ENCODE measurements at places on chromosomes 4 and X.
A peak's percentile ranks its signal among the peaks of the same experiment; 100 is the strongest.

- DNase-seq, result peak; percentile 34
Measured at GRCh38 chrX:138756234-138756633, 44.7 kb upstream of the FGF13 start.

GRCh38 chrX:149370097-149370496 is 135.0 kb downstream of the IDS start:
- no peak for DNase-seq

DNA sequence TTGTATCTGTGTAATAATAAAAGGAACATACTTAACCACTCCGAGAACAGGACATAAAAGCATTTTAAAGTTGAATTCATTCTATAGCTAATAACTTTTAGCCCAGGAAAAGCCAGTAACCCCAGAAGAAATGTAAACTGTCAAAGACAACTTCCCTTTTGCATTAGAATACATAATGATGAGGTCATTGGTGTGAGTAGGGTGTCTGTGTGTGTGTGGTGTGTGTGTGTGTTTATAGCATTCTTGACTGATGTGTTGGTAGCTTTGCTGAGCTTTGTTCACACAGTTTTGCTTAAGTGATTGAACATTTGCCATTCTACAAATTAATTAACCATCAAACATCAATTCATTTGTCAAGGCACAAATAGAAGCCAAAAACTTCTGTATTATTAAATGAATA is 559.6 kb downstream of the ARAP2 start:
- no peak for DNase-seq

DNA sequence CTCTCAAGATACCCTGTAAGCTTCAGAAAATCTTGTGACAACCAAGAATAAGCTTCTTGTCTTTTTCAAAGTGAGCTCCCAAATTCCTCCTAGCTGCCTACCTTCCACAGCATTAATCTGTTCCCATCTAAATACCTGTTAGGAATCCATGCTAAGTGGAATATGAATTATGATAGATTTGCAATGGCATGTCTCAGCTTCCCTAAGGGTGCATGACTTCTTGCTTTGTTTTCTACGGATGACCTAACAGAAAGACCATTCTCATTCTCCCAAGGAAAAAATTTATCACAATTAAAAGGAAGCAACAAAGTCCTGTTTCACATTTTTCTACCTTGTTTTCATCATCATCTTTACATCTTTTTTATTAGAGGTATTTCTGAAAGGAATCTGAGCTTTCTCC is 532.7 kb downstream of the GRXCR1 start:
- no peak for DNase-seq

GRCh38 chrX:108945883-108946523 is 209.6 kb upstream of the IRS4 start:
- no peak for DNase-seq

- peak; percentile 40 for DNase-seq
Measured at GRCh38 chr4:128831531-128832242, 22.2 kb downstream of the JADE1 start.

GRCh38 chr4:8587469-8588195 is 4.9 kb upstream of the CPZ start:
- DNase-seq, result no peak

DNA sequence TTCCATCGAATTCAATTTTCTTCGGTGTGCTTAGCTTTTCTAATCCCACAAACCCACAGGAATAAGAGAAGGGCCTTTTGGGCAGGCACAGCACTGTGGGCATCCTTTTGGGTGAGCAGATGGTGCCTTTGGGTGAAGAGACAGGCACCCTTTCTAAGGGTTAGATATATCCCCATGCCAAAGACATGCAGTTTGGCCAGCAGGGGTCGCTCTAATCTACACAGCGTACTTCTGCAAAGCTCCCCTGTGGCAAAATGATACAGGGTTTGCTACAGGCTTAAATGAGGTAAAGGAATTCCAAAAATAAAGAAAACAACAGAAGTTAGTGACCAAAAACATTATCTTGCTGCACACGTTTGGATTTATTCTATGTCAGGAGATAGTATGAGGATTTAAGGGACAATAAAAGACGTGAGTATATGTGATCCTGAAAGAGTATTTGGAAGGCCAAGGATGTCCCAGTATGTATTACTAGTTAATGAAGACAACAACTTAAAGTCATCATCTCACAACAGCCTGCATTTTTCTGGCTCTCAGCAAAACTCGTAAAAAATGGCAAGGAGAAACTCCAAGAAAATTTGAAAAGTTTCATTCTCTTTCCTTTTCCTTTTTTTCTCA is 49.5 kb downstream of the PHEX start:
- DNase-seq, result peak; percentile 41

- DNase-seq, result no peak
Measured at GRCh38 chr4:81850701-81851100, 379.0 kb upstream of the RASGEF1B start.

- peak; percentile 70 for DNase-seq
Measured at GRCh38 chrX:18983666-18984380, at the start of gene PHKA2. TSS of gene PHKA2 (minus strand) at chrX:18984114. CDS start at chrX:18983932, 182 bp downstream.

- peak; percentile 15 for DNase-seq
Measured at GRCh38 chrX:17495052-17495451, 120.1 kb downstream of the NHS start.

DNA sequence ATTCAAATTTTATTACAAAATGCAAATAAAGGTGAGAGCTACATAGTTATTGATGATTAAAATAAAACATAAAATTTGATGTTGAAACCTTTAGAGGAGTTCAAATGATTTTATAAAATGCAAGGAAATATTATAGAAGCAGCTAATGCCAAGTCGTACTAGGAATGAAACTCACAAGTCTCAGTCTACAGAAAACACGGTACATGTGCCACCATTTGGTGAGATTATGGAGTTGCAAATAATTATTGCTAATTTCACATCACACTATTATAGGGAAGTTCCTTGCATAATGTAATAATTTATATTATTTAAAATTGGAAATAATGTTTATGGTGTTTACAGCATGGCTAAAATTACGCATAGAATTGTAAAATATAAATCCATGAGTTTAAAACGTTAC is 1601.7 kb upstream of the TENM3 start:
- DNase-seq, result no peak

DNA sequence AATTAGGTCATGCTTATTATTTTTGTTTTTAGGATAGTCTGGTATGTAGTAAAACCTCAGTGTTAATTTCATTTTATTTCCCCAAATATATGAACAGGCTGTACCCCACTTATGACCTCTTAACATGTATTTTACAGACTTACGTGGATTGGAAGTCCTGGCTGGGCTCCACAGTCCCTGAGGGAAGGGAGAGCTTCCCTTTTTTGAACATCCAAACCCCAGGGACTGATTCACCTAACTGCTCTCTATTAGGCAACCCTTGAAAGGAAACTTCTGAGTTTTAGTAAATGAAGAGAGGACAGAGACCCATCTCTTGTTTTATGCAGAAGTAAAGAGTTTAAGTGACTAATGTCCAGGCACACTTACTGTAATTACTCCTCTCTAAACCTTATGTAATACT is 233.1 kb upstream of the SPRY1 start:
- no peak for DNase-seq

- DNase-seq, result no peak
Measured at GRCh38 chrX:91389026-91389425, 45.6 kb upstream of the PABPC5 start.

DNA sequence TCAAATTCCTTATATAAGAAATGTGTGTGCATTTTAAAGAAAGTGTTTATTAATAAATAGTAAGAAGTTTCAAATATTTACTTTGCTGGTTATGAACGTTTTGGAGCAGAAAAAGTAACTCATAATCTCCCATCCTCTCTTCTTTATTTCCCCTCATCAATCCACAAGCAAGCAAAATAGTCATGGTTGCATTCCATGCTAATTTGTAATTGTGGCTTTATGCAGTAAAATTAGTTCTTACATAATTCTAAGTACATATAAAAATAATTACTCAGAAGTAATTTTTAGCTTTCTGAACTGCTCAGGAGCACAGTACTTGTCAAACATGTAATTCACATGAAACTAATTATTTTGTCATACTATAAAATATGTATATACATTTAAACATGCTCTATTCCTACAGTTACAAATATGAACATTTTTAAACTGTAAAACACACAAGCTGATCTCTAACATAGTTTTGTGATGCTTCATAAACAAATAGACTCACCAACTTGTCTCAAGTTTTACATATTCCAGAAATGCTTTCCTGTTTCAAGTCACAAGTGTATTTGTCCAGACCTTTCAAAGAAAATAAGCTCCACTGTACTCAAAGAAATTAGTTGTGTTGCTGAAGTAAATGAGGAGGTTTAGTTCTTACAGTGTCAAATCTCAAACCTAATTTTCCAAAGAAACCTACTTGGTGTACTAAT is 218.9 kb downstream of the PABPC4L start:
- no peak for DNase-seq

- no peak for DNase-seq
Measured at GRCh38 chr4:13876940-13877339, 249.4 kb upstream of the BOD1L1 start.

DNA sequence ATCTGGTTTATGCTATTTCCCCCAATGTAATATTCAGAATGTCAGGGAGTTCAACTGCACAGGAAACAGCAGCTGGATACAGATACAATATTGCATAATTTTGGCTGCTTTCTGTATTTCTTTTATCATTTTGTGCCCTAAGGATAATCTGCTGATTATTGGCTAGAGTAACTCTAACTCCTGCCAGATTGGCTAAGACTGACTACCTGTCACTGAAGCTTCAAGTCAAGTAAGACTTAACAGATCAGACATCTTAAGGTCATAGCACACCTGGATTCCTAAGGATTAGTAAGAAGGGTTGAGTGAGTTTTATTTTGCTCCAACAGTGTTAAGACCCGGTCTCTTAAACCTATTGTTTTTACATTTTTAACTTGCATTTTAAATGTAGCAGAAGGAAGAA is 136.8 kb downstream of the KLF8 start:
- DNase-seq, result no peak

DNA sequence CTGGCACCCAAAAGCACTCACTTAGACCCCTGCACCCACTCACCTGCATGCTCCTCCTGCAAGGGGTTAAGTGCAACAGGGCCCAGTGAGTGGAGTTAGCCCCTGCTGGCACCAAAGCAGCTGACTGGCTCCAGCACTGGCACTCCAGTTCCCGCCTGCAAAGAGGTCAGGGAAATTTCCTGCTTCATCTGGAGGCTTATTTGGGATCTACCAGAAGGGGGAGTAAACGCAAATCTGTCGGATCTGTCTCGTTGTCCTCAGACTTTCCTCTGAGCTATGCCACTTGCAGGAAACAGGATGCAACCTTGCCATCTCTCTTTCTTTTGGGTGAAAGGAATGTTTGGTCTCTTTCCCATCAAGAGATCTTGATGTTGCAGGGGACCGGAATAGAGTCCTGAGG is 435.6 kb downstream of the PCDH10 start:
- DNase-seq, result peak; percentile 13

DNA sequence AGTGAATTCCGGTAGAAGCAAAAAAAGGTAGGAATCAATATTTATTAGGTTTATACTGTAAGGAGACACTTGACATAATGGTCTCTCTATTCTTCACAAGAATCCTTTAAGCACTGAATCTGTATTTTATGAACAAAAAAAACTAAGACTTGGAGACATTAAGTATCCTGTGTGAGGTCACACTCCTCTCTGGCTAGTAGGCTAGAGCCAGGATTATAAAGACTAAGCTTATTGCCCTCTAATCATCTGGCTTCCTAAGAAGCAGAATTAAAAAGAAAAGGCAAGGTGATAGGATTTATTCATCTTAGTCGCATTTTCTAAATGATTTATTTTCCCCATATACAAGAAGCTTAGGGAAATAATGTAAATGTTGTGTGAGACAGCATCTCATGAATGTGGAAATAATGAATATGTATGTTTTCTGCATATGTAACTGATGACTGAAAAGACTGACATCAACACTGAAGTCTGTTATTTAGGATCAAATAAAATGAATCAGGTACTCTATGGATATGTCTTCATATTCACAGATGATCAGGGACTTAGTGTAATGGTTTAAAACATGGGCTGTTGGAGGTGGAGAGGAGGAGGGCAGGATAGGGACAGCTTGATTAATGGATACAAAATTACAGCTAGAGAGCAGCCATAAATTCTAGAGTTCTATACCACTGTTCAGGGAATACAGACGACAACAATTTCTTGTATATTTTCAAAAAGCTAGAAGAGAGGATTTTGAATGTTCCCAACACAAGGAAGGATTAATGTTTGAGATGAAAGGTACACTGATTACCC is 30.4 kb upstream of the PRKG2 start:
- DNase-seq, result no peak

DNA sequence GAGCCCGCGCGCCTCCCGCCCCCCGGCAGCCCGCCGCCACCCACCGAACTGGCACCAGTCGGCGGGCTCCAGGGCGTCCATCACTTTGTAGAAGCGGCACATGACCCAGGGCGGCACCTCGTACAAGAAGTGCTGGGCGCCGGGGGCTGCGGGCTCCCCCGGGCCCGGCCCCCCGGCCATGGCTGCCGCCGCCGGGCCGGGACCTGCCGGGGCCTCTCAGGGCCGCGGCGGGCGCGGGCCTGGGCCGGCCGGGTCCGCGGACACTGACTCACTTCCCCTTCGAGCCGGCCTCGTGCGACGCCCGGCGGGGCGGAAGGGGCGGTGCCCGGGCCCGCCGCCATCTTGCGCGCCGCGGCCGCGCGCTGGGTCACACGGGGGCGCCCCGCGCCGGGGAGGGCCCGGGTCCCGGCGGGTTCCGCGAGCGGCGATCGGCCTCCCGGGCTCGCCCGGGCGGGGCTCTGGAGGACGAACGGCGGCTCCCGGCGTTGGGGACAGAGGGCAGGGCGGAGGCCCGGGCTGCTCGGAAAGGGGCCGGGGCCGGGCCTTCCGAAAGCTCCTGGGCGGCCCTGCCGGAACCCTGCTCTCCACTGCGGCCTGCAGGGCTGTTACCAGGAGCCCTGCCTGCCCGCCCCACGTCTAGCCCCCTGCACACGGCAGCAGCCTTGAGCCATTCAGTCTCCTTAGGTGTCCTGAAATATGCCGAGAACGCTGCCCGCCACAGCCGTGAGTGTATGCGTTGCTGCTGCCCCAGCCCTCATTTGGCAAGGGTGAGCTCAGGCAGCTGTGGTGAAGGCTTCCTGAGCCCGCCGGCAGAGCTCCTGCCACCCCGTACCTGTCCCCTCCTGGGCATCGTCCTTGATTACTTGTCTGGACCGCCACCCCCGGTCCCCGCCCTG is at the start of gene IRAK1:
IRAK1 (minus strand) TSS at position 270 of the 896 bp plus-strand sequence; CDS start at position 180, 90 bp downstream.
- DNase-seq, result peak; percentile 75

- DNase-seq, result no peak
Measured at GRCh38 chr4:32117693-32118092, 1397.5 kb downstream of the PCDH7 start.

- DNase-seq, result no peak
Measured at GRCh38 chr4:170229006-170229405, 139.2 kb upstream of the AADAT start.

- DNase-seq, result no peak
Measured at GRCh38 chr4:138562544-138562991, 320.4 kb upstream of the SLC7A11 start.

- no peak for DNase-seq
Measured at GRCh38 chr4:150004481-150004880, 73.8 kb upstream of the DCLK2 start.

DNA sequence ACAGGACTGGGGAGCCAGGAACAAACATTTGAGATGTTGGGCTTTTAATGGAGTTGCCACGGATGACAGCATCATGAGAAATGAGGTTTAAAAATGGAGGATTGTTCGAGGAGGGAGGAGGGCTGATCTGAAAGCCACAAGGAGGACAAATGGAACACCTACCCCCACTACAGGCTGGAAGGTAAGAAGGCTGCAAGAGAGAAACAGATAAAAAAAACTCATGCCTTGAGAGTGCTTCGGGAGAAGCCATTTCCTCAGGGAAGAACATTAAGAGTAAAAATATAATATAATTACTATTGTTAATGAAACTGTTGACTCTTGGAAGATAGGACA is 119.5 kb upstream of the MAP9 start:
- no peak for DNase-seq

GRCh38 chr4:77193511-77194102 is 36.6 kb downstream of the CCNG2 start:
- no peak for DNase-seq
